H1 (cell line): ENCODE measurements at places on chromosomes 12 and 14. TPM values are rescaled to one million over a fixed set of nuclear protein-coding genes. Genes with fewer than 3 reads are reported as not detected.

GRCh38 chr12:94792693-94793092, 142.3 kb upstream of the TMCC3 start:
- no peak for DNase-seq

DNA sequence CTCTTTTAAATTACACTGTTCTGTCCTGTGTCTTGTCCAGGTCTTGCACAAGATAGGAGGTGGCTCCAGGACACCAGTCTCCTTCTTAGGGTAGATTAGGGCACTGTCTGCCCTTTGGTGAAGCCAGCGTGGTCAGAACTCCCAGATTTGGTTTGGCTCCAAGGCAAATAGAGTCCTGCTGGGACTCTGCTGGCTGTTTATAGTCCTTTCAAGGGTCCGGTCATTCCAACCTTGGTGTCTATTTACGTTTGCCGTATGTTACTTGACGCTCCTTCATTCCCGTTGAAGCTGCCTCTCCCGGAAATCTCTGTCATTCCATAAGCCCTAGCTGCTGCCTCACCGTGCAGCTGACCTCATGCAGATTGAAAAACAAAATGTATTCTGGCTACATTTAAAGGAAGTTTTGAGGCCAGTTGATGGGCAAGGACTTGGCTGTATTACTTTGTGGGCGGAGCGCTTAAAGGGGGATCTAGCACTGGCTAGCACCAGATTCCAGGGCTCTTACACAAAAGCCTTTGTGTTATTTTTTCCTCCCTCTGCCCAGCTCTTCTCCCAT, 180.6 kb downstream of the AKAP6 start:
- no peak for DNase-seq

GRCh38 chr12:46963977-46964971, 115.1 kb upstream of the PCED1B start:
- no peak for DNase-seq

DNA sequence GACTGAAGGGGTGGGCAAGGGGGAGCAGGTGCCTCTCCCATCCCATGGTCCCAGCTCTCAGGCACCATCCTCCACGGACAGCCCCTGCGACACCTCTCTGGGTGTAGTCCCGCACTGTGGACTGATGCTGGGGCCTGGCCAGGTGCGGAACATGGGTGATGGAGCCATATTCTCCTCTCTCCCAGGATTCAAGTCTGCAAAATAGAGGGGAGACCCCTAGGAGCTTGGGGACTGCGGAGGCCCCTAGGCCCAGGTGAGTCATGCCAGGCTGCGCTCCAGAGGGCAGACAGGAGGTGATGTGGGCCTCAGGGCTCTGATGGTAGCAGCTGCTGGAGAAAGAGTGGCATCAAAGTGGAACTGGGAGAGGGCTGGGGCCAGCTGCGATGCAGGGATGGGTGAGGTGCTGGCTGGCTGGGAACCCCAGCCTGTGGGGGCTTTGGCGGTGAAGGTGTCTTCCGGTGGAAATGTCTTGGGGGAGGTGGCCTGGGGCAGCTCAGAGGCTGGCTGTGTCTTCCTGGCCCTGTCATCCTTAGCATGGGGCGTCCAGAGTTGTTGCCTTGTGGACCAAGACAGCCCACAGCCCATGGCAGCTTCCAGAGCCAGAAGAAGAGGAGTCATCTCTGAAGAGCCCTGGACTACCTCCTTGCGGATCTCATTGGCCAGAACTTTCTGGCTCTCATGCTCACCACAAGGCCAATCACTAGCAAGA, 149.1 kb downstream of the KIF26A start:
- no peak for DNase-seq

DNA sequence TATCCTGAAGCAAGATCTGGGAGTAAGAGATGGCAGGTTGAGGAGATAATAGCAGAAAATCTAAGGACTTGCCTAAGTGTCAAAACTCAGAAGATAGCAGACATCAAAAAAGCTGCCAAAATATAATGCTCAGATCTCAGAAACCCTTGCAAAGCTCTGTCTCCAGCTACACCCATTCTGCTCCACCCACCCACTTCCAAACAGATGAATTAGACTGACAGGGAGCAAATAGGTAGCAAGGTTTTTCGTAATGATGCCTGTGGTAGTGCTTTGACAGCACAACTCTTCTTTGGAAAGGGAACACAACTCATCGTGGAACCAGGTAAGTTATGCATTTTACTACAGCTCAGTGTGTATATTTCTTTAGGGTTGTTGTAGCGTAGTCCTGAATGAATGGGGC, 132.6 kb downstream of the DAD1 start:
- no peak for DNase-seq

- DNase-seq: no peak
These were observed 80.6 kb downstream of the PRKAB1 start for GRCh38 chr12:119748497-119748896.

- DNase-seq: no peak
These were observed 133.4 kb downstream of the KICS2 start for GRCh38 chr12:64088431-64089349.

- DNase-seq: no peak
These were observed 236.2 kb upstream of the KRR1 start for GRCh38 chr12:75747572-75748021.

- no peak for DNase-seq
These were observed 12.1 kb downstream of the VASH1 start for GRCh38 chr14:76773188-76773885.

DNA sequence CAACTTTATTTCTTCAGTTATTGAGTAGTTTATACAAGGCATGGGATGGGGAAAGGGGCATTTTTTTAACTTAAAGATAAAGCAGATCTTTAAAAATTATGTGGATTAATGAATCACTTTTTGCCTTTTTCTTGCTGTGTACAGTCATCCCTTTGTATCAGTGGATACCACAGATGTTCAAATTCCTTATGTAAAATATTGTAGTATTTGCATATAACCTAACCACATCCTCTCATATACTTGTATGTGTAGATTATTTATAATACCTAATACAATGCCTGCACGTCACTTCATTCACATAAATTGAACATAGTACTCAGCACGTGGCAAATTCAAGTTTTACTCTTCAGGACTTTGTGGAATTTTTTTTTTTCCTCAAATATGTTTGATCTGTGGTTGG, 66.5 kb upstream of the MON2 start:
- DNase-seq: no peak

GRCh38 chr14:36553656-36554260, 28.7 kb downstream of the NKX2-8 start:
- DNase-seq: no peak

- peak; percentile 73 for DNase-seq
These were observed 1.0 kb downstream of the DGKA start for GRCh38 chr12:55931780-55932550.

- no peak for DNase-seq
These were observed 824 bp upstream of the TARBP2 start for GRCh38 chr12:53500142-53500775.

DNA sequence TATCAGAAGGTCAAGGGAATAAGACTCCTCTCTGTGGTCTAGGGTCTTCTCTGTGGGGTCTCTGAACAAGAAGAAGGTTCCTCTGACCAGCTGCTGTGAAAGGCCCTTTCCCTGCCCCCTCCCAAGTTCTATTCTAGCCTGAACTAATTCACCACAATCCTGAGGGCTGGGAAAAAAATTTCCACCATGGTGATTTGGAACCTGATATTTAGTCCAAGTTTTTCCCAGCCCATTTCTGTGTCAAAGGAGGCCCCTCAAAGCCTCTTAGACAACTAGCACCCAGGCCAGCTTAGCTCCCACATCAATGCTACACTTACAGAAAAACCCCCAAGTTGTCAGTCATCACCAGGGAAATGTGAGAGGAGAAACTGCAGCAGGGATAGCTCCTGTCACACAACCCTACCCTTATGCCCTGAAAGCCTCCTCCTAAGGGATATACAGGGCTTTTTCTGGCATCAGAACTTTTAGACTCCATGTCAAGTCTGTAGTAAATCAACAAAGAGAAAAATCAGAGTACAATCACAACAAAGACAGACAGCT, 4.5 kb downstream of the FMNL3 start:
- DNase-seq: no peak

GRCh38 chr12:30598889-30599288, 96.8 kb downstream of the IPO8 start:
- no peak for DNase-seq

DNA sequence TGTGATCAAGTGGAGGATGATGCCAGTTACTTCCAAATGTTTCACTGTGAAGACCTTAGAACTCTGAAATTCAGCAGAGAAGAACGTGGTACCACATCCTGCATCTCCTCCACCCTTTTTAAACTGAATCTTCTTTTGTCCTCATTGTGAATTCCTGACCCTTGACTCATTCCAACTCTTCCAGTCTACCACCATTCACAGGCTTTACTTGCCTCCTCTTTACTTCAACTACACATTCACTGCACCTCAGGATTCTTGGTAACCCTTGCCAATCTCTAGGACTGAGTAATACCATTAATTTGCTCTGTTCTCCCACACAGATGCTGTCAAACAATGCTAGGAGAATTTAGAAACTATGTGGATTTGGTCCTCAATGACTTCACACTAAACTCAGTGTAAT, 37.3 kb downstream of the PPP1R12A start:
- peak; percentile 5 for DNase-seq

- no peak for DNase-seq
These were observed 56.5 kb upstream of the BCAT1 start for GRCh38 chr12:25005376-25005775.

DNA sequence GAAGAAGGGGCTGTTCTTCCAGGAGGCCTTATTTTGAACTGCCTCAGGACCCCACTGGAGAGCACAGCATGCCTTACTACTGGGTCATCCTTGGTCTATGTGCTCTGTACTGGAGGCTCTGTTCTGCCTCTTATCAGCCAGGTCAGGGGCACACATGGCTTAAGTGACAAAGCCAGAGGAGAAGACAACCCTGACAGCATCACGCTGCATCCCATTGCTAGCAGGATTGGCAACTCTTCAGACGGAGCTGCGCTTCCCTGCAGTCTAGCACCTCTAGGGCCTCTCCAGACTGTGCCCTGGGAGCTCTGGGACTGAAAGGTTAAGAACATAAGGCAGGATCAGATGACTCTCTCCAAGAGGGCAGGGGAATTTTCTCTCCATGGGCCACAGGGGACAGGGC, 17.3 kb upstream of the TIGAR start:
- DNase-seq: no peak

GRCh38 chr12:93766796-93767523, 89.8 kb downstream of the CRADD start:
- no peak for DNase-seq

DNA sequence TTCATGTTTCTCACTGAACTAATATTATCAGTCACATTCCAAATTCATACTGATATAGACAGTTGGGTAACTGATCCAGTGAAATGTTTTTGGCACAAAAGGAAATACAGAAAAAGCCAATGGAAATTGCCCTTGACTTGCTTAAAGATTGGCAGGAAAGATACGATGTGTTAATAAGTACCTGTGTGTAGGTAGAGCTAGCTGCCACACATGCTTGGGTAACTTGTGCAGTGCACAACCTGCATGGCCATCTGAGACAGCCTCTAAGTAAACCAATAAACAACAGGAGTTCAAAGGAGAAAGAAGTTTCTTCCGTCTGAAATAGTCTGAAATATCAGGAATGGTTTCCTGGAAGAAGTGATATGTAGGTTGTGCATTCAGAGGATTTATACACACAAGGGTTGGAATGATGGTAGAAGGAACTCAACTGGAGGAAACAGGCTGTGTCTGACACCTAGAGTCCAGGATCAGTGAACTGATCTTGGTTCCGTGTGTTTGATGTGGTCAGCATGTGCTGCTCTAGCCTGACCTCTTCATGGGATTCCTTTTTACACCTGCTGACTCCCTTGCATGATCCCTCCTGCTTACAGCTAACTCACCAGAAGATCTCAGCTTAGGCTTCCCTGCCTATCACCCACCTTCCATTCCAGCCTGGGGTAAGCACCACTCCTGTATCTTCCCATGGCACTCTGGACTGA, 81.4 kb upstream of the KRR1 start:
- no peak for DNase-seq

DNA sequence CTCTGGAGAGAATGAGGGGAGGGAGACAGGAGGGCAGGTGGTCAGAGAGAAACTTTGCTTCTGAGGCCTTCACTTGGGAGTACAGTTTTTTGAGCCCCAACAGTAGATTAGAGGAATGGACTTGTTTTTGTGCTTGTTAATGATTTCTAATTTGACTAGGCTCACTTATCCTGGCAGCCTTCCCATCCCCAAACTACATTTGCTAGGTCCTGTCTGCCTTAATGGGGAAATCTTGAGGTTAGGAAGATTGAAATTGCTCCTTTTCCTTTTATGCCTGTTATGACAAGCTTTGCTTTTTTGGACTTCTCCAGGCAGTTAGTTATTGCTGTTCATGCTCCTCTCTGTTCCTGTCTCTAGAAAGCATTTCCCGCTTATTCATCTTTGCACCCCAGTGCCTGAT, 37.7 kb downstream of the SYNE2 start:
- no peak for DNase-seq

Gene TSPAN8
- not detected in 2 replicates for total RNA-seq

Gene MUCL1
- total RNA-seq: not detected in 2 replicates

Gene EPS8
- 4.6 and 6.5 TPM in 2 replicates for total RNA-seq

Gene ASCL1
- not detected in 2 replicates for total RNA-seq

Gene P2RX2
- 0.84 and 1.5 TPM in 2 replicates for total RNA-seq

Gene RASSF8
- 46.7 and 48.2 TPM in 2 replicates for total RNA-seq

Gene TEX22
- total RNA-seq: 0.39 and 0.82 TPM in 2 replicates

Gene LRRK2
- total RNA-seq: 0.13 and 0.19 TPM in 2 replicates

Gene RNASE3
- not detected in 2 replicates for total RNA-seq

Gene AHNAK2
- total RNA-seq: 1.5 and 2.0 TPM in 2 replicates

Gene MORN3
- total RNA-seq: 0.34 and 0.93 TPM in 2 replicates

Gene KRT1
- not detected in 2 replicates for total RNA-seq

Gene KITLG
- 7.8 TPM in 2 replicates for total RNA-seq

Gene SUOX
- 22.5 and 23.1 TPM in 2 replicates for total RNA-seq

Gene PTGES3
- total RNA-seq: 453 and 464 TPM in 2 replicates

Gene HSP90B1
- 837 and 847 TPM in 2 replicates for total RNA-seq

Gene ITGB7
- total RNA-seq: 0.54 and 1.2 TPM in 2 replicates

Gene SPTB
- total RNA-seq: 2.4 and 2.7 TPM in 2 replicates

Gene LRR1
- 37.5 and 37.7 TPM in 2 replicates for total RNA-seq

Gene ITGA7
- total RNA-seq: 76.4 and 86.1 TPM in 2 replicates

Gene TMTC3
- 44.6 and 45.1 TPM in 2 replicates for total RNA-seq
